SJCRH30 (cell line): ENCODE measurements at places on chromosomes 5 and 9. TPM values are rescaled to one million over a fixed set of nuclear protein-coding genes. Genes with fewer than 3 reads are reported as not detected.
A peak's percentile ranks its signal among the peaks of the same experiment; 100 is the strongest.

- peaks cover 7% of the 10 kb centered on the region; the same call in 1 of the 2 replicates for H3K4me1 ChIP-seq
- H3K27ac ChIP-seq, result no peak overlapping the region
- H3K4me3 ChIP-seq, result no peak overlapping the region
- H3K36me3 ChIP-seq, result no peaks in the 10 kb centered on the region
- no peak for DNase-seq
Observed at GRCh38 chr5:111144352-111144930, 52.3 kb downstream of the WDR36 start.

- no peaks in the 10 kb centered on the region for H3K36me3 ChIP-seq
- H3K27me3 ChIP-seq, result no peaks in the 10 kb centered on the region
- DNase-seq, result no peak
- peaks cover 14% of the 10 kb centered on the region for H3K4me1 ChIP-seq
- no peak overlapping the region for H3K4me3 ChIP-seq
Observed at GRCh38 chr5:40616781-40617180, 62.9 kb upstream of the PTGER4 start.

DNA sequence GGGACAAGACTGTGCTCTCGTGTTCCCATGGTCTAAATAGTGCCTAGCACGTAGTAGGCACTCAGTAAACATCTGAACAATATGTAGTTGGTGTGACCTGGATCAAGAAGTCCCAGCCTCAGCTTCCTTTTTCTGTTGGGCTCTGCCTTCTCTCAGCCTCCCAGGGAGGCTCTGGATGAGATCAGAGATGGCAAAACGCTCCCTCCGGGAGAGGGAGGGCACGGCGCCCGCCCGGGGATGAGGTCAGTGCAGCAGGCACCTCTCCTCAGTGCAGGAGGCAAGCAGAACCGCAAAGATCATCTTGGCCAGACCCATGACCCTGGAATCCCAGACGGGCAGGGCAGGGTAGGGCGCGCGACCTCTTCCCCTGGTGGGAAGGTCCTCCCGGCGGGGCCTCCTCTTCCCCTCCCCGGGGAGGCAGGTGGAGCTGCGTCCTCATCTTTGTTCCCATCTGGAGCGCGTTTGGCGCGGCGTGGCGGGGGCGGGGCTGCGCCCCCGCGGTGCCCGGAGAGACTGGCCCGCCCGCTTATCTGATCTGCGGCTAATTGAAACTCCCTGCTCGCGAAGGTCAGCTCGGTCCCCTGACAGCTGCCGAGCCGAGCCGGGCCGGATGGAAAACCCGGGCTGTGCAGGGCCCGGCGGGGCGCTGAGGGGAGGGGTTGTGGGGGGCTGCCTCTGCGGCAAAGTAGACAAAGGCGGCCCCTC is 60.9 kb downstream of the CXXC5 start:
- H3K4me3 ChIP-seq, result peak overlapping the region; percentile 66
- no peaks in the 10 kb centered on the region for H3K36me3 ChIP-seq
- peak; percentile 92 for DNase-seq
- no peaks in the 10 kb centered on the region for H3K27me3 ChIP-seq
- peaks cover 16% of the 10 kb centered on the region for H3K4me1 ChIP-seq

The VCAN gene
- 157 TPM in 2 replicates for total RNA-seq

The ZNF346 gene
- 24.7 and 27.8 TPM in 2 replicates for total RNA-seq
